Mesothelial cell of epicardium (in vitro differentiated cells): ENCODE measurements at places on chromosomes 13 and 19. TPM values are rescaled to one million over a fixed set of nuclear protein-coding genes. Genes with fewer than 3 reads are reported as not detected.

Gene BEST2
- not detected in 3 replicates for total RNA-seq

GRCh38 chr13:108560093-108560492, 69.3 kb upstream of the MYO16 start:
- DNase-seq: no peak

Gene TMPRSS9
- total RNA-seq: 0.84 to 1.4 TPM (median 1.2 TPM) in 3 replicates

GRCh38 chr13:68727165-68727564, 1380.5 kb upstream of the ATXN8OS start:
- DNase-seq: no peak

DNA sequence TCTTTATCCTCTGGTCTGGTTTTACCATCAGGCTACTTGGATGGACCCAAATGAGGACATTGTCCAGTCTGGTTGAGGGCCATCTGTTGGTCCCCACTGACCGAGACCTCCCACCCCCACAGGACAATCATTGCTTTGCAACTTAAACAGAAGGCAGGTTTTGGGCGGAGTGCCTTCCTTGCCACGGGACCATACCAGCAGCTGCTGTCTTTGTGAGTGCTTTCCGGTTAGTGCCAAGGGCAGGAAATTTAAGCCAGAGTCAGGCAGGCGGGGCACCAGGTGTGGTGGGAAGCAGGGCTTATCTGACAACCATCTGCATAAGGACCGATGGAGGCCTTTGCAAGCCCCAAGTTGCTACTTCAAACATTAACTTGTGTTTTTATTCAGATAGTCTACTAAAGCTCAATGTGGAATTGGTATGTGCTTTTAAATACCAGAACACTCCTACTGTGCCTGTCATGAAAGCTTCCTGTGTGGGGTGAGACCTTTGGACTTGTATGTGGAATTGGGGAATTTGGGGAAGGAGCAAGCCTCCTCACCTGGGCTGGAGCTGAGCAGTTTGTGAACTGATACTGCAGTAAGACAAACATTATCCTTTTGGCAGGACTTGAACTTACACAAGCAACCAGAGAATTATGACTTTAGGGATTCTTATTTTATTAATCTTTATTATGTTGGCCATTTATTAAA, 39.3 kb upstream of the UBE2L5 start:
- no peak for DNase-seq

DNA sequence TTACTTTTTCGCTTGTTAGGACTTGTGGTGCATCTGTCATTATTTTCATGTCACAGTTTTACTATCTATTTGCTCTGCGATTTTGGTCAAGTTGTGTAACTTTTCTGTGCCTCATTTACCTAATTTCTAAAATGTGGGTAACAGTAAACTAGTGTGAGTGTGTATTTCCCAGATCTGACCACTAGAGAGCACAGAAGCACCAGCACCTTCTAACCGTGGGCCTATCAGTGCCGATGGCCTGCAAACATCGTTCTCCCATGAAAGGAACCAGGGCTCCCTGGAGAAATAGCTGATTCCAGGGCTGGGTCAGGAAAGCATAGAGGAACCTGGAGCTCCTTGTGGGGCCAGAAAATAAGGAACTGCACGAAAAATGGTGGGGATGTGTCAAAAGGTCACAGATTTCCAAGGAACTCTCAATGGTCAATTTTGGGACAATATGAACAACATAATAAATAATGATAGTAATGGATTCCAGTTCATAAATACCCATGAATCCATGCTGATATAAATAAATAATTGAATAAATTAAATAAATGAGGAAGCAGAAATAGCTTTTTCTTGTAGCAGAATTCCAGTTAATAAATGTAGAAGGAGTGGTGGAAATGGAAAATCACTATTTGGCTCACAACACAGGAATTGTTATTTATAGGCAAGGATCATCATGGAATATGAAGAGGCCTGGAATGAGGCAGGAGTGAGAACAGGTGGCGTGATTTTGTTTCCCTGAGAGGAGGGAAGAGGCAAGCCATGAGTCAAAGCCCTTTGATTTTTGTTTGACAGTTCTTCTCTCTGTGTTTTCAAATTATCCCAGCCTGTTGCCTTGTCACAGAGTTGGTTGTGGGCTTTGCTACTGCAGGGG, 31.1 kb downstream of the CEACAM8 start:
- DNase-seq: no peak

GRCh38 chr13:86684402-86684801, 885.2 kb upstream of the SLITRK6 start:
- DNase-seq: no peak

DNA sequence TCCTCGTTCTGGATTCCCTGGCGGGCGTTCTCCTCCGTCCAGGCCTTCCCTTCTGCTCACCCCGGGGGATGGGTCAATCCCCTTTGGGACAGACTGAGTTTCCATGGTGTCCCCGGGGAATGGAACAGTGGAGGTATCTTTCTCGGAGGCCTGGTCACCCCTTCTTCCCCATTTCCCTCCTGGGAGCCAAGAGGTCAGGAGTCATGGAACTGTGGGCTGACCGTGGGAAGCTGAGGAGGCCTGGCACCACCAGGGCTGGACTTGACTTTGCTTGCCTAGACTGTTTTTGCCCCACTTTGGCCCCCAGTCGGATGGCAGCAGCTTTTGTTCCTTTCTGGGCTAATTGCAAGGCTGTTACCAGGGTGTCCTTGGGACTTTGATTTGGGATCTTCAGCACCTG, 2.0 kb downstream of the NACC1 start:
- DNase-seq: no peak
